ENCODE measurements at places on chromosomes 4 and X.

DNA sequence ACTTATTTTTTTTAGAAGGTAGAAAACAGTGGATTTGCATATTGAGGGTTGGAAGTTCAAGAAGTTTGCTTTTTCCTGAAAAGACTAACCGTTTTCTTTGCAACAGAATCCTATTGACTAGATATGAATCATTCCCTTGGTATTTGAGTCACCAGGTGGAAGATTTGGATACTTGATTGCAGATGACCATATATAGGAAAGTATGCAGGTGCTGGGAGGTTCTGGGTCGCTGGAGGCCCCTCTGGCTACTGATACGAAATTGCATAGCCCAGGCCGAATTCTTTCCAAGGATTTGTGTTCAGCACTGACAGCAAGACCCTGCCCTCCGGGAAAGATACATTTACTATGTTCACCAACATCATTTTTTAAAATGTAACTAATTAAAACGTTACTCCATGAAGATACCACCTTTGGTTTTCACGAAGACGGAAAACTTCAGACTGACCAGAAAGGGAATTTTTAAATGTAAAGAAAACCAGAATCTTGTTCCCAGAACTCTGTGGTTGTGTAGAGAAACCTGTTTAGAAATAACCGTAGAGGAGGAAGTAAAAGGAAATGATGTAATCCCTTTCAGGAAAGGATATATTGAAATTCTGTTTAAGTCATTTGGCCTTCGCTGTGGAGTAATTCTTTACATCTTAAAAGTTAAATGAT lies 946 bp downstream of the ANXA3 start:
- no peak for DNase-seq

DNA sequence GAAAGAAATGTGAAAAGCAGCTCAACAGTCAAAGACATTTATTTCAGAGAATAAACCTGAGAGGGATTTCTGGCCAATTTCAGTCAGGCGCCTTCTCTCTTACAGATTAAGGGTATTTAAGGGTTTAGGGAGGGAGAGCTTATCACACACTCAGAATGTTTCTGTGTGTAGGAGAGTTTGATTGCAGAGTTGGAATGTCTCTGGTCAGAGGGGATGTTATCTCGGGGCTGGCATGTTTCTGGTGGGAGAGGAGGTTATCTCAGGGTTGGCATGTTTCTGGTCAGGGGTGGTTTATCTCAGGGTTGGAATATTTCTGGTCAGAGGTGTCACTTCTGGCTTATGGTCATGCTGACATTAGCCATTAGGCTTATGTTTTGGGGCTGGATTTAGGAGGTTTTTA lies 1920.5 kb upstream of the PCDH7 start:
- no peak for DNase-seq

- DNase-seq, result no peak
Measured at GRCh38 chr4:17138847-17139246, 240.4 kb upstream of the LDB2 start.

- no peak for DNase-seq
Measured at GRCh38 chr4:143178923-143179322, 5.8 kb upstream of the USP38 start.
